ENCODE measurements at places on chromosomes 3 and 15. TPM values are rescaled to one million over a fixed set of nuclear protein-coding genes. Genes with fewer than 3 reads are reported as not detected.

GRIP2 gene
- total RNA-seq, result 1.7 TPM

CPEB1 gene
- 13.2 TPM for total RNA-seq

RHOV gene
- total RNA-seq, result not detected

GRCh38 chr3:137835096-137835495, 71.0 kb downstream of the SOX14 start:
- no peak for DNase-seq

GRCh38 chr3:57816471-57817095, 60.5 kb downstream of the SLMAP start:
- no peak for DNase-seq
